GM04504 (cell line): ENCODE measurements at places on chromosomes 5 and 9.

GRCh38 chr5:97046270-97046982 is 96.0 kb downstream of the LIX1 start:
- peak; percentile 16 for DNase-seq

DNA sequence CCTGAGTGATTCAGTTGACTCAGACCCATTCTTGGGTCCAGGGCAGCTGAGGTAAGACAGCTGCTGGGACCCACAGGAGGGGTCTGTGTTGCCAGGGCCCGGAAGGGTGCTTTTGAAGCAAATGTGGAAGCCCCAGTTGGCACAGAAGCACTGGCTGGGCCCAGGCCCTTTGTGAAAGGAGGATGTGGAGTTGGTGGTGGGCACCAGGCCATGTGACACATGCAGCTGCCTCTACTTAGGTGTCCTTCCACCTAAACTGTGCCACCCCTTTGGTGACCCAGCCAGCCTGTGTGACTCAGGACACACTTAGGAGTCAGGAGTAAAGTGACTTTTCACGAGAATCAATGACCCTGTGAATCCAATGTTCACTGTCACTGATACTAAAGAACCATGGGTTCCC is 114.3 kb upstream of the SLC25A48 start:
- no peak for DNase-seq

- no peak for DNase-seq
These were observed 482.4 kb upstream of the SGCD start for GRCh38 chr5:155844542-155844941.

- DNase-seq, result no peak
These were observed 149.0 kb downstream of the PDE4D start for GRCh38 chr5:59744531-59744992.

DNA sequence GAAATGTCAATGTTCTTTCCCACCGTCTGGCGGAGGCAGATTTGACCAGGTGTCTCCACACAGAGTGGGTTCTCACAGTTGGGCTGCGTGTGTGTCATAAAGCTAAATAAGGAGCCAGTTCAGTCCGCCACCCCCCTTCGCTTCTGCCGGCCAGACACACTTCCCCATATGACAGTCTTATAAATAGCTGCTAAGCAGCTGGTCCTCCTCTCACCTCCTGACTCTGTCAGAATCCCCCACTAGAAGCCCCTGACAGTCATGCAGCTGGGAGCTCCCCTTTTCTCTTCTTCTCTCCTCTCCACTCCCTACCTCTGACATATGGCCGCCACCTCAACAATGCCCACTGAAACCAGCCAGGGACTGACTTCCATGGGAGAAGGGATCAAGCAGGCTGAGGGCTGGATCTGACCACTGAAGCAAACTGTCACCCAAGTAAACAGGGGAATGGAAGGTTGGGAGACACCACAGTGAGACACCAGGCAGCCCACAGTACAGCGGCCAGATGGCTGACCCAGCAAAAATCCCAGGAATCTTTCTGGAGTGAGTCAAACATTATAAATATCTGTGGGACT is 141.9 kb upstream of the EFNA5 start:
- DNase-seq, result peak; percentile 53

DNA sequence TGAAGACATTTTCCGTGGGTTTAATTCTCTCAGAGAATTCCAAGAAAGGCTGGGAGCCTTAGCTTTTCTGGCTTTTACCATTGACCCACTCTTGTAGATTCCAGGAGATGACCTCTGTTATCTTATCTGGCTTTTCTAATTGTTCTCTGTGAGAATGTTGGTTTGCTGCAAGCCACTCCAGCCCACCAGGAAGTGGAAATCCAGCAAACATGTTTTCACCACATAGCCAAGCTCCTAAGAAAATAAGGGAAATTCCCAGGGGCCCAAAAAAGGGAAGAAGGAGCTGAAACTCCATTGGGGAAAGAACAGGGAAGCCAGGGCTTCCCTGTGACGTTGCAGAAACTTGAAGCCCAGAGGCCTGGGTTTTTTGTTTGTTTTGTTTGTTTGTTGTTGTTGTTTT is 19.7 kb downstream of the GPR107 start:
- DNase-seq, result no peak

- no peak for DNase-seq
These were observed 26.3 kb downstream of the CNTFR start for GRCh38 chr9:34563262-34563661.
